Neuronal stem cell (in vitro differentiated cells): ENCODE measurements at places on chromosomes 5 and 9.
A peak's percentile ranks its signal among the peaks of the same experiment; 100 is the strongest.

GRCh38 chr5:56480078-56480704 lies 247.1 kb upstream of the ANKRD55 start:
- peak; percentile 9 for DNase-seq

- no peak for DNase-seq
These were observed 32.8 kb upstream of the PIP5K1B start for GRCh38 chr9:68672215-68672614.

- no peak for DNase-seq
These were observed 732.7 kb downstream of the SEMA5A start for GRCh38 chr5:8813180-8813579.

DNA sequence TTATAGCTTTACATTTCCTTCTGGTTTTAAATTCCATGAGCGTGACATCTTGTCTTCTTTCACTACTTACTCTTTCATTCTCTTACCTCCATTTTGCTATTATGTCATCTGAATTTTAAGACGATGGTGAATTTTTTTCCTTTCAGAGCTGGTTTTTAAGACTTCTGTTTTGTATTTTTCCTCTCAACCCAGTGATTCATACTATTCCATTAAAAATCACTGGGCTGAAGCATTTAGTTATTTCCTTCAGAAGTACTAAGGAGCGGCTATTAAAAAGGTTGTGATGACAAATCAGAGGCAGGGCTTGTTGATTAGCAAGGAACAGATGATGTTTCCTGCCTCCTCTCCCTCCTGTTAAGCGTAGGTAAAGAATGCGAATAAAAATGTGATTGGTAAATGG lies 16.5 kb downstream of the AGXT2 start:
- DNase-seq, result no peak

DNA sequence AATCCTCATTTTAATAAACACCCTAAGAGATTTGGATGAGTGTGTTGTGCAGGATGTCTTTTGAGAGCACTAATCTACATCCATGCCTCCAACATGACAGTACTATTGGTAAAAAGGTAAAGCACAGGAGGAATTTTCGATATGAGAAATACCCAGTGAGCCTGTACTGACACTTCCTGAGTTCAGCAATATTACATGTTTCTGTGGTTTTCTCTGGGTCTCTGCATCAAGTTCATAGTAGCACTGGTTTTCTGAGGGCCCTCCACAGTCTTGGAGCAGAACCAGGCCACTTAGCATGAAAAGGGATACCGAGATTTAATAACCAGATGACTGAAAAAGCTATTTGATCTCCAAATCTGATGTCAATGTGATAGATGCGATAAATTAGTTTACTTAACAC lies 524.1 kb downstream of the TMEM38B start:
- no peak for DNase-seq

DNA sequence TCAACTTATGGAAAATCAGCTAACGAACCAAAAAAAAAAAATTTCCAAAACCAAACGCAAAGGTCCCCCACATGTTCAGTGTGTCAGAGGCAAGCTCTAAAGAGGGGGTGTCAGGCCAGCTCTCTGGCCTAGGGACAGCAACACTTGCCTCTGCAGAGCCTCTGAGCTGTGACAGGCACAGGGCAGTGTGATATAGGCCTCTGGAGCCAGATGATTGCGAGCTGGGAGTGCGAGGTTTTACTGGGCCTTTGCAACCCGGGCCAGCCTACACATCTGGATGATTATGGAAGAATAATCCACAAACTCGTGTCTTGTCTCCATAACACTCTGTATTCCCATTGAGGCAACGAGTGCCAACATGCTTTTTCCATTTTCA lies 67.7 kb upstream of the STC2 start:
- DNase-seq, result no peak

DNA sequence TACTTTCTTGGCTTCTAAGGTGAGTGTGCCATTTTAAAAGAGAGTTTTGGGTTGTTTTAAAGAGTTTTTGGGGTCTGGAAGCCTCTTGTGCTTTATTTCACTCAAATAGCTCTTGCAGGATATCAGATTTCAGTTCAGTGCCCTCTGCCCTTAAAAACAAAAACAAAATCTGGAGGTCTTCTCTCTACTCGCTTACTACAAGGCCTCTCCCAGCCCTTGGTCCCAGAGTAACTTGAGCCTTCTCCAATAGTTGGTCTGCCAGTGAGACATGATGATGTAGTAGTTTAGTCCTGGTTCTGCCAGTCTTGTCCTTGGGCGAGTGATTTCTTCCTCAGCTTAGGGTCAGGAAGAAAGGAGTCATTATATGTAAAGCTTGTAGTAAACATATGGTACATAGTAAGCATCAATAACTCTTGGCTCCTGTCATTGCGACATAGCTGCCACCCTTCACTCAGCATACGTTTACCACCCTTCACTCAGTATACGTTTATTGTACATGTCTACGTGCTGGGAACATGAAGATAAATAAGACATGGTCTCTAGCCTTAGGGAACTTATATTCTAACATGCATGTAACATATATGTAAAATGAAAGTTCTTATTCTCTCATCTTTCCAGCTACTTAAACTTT lies 147.6 kb downstream of the MAN2A1 start:
- DNase-seq, result no peak

- DNase-seq, result peak; percentile 82
These were observed 1.2 kb downstream of the MAP1B start for GRCh38 chr5:72108202-72109061.

- no peak for DNase-seq
These were observed 19.6 kb downstream of the CYFIP2 start for GRCh38 chr5:157285310-157286035.

DNA sequence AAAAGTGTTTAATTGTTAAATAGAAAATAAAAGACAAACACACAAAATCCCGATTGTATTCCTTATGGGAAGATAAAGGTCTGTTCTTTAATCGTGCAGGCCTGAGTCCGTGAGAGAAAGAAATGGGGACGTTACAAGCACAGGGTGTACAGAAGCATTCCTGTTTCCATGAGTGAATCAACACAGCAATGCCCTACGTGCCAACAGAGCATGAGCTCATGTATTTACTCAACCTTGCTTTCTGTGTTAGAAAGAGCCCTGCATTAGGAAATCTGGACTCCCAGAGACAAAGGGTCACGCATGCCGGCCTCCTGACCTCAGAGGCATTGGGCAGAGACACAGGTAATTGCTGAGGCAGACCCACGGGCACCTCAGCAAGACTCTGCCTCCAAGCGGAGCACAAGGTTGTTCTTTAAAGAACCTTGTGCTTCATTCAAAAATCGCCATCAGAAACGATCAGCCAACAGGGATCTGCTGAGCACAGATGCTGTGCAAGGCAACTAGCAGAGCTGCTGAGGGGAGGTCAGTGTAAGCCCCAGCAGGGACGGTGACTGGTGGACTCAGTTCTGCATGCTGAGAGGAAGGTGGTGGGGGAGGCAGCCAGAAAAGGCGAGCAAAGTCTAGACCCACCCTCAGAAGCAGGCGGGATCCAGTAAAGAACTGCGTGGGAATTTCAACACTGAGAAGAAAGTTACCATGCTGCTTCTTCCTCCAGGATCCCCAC lies 101.0 kb downstream of the TLE1 start:
- DNase-seq, result no peak

DNA sequence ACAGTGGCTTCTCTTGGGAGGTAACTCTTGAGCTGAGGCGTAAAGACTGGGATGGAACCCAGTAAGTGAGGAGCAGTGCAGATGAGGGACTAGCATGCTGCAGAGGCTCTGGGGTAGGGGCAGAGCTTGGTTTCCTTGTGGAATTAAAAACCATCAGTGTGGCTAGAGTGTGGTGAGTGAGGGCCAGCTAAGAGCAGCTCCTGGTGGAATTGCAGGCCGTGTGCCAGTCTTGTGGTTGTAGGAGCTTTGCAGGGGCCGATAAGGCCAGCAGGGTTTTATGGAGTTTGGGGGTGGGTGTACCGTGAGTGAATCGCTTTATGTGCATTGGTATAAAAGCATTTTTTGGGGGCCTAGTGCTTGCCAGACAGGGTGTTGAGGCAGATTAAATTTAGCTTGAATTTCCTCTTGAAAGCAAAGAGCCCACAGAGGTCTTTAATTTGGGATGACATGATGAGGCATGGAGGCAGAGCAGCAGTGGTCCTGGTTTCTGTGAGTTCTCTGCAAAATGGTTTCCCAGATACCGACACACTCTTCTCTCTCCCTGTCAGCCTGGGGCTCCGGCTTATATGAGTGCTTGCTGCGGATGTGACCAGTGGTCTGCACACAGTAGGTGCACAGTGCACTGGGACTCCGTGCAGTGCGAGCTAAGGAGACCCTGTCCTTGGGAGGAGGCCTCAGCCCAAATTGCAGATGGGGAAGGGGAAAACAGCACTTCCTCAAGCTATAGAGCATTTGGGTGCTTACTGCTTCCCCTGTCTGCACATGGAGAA lies 176.4 kb upstream of the PITX1 start:
- no peak for DNase-seq

DNA sequence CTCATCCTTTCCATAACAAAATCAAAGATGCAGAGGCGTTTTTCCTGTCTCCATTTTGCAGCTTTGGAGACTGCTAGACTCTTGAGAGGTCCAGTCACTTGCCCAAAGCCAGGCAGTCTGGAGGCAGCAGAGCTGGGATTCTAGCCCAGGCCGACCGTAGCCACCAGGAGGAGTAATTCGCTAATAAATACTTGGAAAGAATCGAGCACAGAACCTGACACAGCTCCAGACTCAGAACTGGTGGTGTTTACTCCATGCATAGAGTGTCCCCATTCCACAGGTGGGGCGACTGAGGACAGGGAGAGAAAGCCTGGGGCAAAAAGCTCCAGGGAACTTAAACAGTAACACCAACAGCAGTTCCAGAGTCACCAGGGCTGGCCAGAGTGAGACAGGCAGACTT lies 10.7 kb upstream of the CERCAM start:
- DNase-seq, result no peak

DNA sequence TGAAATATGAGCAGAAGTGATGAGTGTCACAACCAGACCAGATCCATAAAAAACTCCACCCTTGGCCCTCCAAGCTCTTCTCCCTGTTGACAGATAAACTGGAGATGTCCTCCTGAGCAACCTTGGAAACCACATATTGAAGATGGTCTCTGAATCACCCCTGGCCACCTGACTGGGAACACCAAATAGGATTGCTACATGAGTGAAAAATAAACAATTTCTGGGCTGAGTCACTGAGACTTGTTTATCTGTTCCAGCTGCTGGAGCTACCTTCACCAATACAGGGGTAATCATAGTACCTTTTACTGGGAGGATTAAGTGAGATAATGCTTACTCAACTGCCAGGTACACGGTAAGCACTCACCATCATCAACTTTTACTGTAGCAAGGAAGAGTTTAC lies 53.3 kb downstream of the PCA3 start:
- no peak for DNase-seq

DNA sequence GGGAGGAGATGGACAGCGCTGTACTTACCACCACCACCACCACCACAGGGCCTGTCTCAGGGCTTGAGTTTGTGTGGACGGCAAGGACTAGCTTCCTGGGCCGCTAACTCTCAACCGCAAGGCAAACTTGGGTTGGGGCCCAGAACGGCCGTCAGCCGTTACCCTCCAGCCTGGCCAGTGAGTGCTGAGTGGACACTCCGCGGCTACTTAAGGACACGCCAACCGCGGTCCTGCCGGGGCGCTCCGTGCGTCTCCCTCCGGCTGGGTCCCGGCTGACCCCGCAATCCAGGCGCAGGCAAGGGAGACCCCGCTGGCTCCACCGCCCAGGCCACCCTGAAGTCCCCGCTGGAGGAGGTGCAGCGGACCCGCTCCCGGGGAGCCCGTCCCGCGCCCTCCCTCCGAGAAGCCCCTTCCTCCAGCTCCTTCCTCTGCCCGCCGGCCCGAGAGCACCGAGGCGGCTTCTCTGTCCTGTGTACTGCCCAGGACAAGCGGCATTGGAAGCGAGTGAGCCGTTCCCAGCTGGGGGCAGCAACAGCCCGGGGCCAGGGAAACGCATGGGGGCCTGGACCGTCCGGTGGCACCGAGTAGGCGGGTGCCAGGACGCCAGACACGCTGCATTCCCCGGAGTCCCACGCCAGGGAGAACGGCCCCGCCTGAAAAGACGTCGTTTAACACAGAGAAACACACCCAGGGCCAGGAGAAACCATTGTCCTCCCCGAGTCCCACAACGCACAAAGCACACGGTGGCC lies 46.6 kb downstream of the HABP4 start:
- no peak for DNase-seq

DNA sequence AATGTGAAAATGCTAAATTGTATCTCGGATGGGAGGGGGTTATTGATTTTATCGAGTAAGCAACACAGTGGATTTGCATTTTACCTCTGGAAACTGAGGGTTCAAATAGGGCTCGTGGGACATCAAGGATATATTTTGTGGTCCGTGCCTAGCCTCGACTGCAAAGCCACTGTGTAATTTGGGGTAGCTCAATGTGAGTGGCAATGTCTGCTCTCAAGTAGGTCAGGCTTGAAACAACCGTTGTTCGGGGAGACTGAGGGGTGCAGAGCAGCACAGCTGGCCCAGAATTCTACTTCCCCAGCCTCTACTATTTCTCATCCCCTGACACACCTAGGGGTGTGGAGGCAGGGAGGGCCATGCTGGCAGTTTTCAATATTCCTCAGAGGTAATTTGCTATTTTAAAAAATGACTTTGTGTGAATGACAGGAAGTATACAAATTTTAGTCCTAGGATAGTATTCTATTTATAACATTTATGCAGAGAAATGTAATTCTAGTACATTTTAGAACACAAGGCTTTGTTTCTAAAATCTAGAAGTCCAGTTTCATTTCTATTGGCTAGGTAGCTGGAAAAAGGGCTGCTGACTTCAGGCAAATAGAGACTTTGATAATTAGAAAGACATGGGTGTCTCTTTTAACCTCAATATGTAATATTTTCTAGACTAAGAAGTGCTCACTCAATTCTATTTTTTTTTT lies 1.4 kb upstream of the DAB2 start:
- no peak for DNase-seq

- no peak for DNase-seq
These were observed 38.0 kb downstream of the GADD45G start for GRCh38 chr9:89642789-89643188.

GRCh38 chr9:21711504-21711903 lies 90.9 kb upstream of the MTAP start:
- peak; percentile 63 for DNase-seq

DNA sequence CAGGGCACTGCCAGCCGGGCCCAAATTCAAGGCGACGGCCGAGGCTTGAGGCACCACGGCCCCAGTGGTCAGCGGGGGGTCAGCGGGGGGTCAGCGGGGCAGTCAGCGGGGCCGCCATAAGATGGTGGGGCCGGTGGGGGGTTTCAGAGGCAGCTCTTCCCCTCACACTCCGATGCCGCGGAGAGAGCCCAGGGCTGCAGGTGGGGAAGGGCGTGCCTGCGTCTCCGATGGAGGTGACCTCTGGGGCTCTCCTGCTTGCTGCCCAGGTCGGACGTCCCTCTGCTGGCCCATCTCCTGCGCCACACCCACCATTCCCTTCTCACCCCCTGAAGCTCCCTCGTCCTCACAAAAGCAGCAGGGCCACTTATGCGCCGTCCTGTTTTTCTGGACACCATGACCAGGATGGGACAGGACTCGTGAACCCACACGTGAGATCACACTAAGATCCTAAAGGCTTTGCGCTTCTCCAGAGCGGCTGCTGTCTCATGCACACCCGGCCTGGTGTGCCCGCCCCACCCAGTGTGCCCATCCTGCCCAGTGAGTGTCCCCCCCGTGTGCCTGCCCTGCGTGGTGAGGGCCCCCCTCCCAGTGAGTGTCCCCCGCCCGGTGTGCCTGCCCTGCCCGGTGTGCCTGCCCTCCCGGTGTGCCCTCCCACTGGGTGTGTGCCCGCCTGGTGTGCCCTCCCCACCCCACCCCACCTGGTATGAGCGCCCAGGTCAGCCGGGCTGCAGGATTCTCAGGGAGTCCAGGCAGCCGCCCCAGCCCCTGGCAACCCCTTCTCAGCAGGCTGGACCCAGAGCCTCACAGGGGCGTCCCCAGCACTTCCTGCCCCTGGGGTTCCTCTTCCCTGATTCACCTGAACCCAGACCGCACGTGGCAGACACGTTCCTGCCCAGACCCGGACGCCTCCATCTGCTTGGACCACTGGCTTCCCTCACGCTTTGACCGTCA lies 48.7 kb upstream of the NKD2 start:
- no peak for DNase-seq
